Colonic mucosa (tissue), 4 donors: ENCODE measurements at places on chromosomes 12 and 14.

DNA sequence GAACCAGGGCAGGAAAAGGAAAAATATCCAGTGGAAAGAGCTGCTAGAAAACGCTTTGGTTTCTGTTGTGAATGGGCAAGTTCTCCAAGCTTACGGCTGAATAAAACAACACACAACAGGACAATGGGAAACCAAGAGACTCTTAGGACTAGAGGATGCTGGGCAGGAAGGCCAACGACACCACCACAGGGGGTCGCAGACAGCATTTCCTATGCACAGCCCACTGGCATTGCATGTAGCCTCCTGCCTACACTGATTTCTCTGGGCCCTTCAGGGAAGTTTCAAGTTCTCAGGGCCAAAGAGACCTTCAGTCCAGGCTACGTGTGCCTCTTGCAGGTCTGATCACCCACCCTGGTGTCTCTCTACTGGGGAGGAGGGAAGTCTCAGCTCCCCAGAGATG lies 108.0 kb downstream of the RIMBP2 start:
- DNase-seq: no peak

GRCh38 chr14:57038689-57039088 lies 228.4 kb upstream of the OTX2 start:
- DNase-seq: no peak

DNA sequence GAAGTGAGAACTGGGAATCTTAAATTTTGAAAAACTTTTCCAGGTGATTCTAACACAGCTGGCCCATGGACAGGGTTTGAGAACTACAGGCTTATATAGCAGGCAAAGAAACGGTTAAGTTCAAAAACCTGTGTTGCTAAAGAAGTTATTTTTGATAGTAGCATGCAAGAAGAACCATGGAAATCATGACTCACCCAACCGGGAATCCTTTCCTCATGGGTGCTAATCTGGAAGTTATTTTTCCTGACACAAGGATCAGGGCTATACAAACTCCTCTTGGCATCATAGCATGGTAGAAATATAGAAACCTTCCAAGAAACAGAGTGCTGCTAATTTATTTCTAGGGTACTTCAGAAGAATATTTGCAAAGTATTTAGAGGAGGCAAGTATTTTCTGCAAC lies 588.7 kb downstream of the CCER1 start:
- DNase-seq: no peak

- no peak for DNase-seq
Observed at GRCh38 chr12:81337886-81338285, 260.0 kb downstream of the ACSS3 start.

GRCh38 chr14:104436047-104436591 lies 143.4 kb upstream of the C14orf180 start:
- DNase-seq: peak; percentile 36

DNA sequence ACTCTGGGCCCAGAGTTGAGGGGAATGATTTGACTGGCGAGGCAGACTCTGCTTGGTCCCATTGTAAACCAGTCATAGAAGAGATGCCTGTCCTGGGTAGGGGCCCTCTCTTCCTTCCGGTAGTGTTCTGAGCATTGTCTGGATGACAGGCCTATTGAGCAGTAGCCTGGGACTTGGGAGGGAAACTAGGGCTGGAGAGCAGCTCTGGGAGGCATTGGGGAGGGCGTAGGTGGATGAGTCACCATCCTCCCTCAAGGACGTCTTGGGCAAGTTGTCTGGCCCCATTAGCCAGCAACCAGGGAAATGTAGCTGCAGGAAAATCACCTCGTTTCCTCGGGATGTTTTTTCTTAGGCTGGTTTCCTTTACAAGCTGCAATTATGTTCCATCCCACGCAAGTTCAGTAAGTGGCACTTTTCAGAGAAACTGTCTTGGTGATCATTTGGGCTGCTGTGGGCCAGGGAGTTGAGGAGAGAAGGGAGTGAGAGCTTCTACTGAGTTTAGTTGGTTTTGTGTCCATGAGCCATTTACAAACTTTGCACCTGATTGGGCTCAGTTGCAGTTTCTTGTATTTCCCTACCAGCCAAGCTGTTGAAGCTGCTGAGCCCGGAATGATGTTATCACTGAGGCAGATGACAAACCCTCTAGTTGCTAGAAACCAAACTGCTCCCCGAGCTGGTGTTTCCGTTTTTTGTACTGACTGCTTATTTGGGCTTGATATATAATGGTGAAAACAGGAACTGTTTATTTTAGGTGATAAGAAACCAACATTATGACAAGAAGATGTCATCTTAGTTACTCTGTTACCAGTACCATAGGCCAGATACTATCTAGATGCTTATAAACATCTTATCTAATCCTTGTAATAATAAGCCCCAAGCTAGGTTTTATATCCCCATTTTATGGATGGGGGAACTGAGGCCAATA lies 147.6 kb downstream of the CHST11 start:
- DNase-seq: peak; percentile 35

GRCh38 chr14:89598548-89599186 lies 181.6 kb upstream of the FOXN3 start:
- no peak for DNase-seq

DNA sequence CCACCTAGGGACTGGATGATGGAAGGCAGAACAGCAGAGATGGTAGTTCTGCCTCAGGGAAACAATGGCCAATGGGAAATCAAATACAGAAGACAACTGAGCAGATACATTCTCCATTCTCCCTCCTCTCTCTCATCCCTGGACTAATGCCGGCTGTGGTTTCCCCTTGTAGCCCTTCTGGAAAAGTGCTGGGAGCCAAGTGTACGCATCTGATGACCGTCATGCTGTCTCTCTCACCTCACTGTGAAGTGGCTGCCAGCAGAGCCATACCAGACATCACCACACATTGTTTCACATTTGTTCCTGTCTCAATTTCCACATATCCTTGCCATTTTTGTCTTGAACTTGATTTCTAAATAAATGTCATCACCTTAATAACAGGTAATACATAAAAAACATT lies 3.1 kb downstream of the TAS2R46 start:
- no peak for DNase-seq

DNA sequence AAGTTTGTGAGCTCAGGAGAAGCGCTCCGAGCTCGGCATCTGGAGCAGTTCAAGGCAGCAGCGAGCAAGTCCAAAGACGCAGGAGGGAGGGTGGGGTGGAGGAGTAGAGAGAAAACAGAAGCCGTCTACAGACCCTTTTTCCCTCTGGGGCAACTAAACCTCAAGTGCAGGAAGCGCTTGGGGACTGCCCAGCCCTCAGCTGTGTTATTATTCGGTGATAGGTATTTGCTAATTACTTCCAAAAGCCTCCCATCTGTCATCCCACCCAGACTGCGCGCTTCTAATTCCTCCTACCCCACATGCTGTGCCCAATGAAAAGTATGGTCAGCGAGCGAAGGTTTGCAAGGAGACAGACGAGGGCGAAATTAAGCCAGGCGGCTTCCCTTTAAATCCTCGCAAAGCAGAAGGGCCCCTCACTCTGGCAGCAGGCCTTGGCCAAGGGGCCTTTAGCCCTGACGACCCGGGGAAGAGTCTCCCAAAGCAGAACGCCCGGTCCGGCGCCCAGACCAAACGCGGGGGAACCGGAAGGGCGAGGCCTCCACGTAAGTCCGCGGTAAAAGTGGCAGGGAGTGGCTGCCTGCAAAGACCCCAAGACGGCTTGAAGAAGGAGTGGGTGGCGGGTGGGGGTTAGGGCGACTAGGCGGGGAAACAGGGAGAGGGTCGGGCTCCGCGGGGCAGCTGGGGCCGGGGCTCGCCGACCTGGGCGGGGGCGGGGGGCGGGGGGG lies 507 bp upstream of the CD9 start:
- DNase-seq: peak; percentile 73
